Brain (organoid and tissue), 16 donors: ENCODE measurements at places on chromosomes 4 and X.

DNA sequence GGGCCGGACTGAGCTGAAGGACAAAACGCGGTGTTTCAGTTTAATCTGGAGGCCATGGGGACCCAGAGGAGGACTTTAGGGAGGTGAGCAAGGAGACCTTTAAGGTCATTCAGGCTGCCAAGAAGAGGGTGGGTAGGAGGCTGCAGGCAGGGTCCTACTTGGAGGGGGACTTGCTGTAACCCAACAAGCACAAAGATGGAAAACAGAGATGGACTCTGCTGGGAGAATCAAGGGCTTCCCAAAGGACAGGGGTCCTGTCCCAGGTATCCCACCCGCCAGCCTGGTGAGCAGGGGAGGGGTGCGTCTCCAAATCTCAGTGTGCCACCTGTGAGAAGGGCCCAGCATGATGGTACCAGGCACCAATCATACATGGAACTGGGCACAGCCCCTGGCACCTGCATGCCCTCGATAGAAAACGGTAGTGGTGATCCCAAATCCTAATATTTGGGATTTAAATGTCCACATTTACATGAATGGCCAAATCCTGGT is 3.9 kb upstream of the HAUS3 start:
- no peak for DNase-seq

GRCh38 chr4:154586296-154587033 is 4.1 kb downstream of the FGA start:
- no peak for DNase-seq

GRCh38 chr4:79603681-79604080 is 195.7 kb upstream of the GK2 start:
- no peak for DNase-seq

GRCh38 chrX:2765549-2765830 is 13.7 kb downstream of the XG start:
- DNase-seq = peak; percentile 41

DNA sequence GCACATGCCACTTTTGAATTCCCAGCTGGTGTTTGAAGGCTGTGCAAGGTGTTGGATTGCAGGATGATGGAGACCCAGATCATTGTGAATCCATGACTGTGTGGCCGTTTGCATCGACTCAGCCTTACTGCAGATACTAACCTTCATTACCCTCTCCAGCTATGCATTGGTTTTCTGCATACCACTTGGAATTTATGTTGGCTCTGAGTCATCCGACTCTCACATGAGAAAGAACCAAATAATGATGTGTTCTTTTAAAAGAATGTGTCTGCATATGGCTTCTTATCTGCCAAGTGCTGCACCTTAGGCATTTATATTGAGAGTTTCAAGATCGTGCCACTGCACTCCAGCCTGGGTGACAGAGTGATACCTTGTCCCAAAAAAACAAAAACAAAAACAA is 106.7 kb upstream of the PRKX start:
- no peak for DNase-seq

DNA sequence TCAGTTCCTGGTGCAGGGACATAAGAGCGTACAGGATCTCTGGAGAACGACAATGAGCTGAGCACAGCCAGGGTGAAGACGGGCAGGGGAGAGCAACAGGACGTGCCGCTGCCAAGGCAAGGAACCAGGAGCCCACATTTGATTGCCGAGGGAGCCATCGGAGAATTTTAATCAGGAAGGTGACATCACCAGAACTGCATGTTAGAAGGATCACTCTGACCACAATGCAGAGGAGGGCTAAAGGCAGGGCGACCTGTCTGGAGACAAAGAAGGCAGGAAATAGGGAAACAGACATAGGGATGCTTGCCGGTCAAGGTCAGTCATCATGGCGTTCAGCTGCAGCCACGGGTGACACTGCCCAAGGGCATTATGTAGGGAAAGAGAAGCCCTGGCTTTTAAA is 81.4 kb downstream of the RBM47 start:
- peak; percentile 3 for DNase-seq

DNA sequence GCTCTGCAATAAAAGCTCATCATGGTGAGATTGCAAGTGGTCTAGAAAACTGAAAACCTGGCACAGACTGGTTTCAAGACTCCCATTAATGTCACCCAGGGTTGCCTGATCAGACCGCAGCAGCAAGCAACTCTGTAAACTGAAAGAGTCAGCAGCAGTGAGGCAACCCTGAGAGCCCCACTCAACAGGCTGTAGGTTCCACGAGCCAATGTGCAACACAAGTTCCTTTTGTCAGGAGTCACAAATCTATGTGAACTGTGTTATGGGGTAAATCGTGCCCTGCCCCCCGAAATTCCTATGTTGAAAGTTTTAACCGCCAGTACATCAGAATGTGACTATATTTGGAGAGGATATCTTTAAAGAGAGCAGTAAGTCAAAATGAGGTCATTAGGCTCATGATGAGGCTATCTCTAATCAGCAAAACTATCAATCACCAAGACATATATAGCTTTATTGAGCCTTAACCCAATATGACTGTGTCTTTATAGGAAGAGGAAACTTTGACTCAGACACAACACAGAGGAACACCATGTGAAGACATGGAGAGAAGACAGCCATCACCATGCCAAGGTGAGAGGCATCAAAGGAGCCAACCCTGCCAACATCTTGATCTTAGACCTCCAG is 94.0 kb downstream of the FBXO8 start:
- no peak for DNase-seq

- DNase-seq = no peak
Measured at GRCh38 chr4:8710946-8711345, 118.4 kb downstream of the CPZ start.

DNA sequence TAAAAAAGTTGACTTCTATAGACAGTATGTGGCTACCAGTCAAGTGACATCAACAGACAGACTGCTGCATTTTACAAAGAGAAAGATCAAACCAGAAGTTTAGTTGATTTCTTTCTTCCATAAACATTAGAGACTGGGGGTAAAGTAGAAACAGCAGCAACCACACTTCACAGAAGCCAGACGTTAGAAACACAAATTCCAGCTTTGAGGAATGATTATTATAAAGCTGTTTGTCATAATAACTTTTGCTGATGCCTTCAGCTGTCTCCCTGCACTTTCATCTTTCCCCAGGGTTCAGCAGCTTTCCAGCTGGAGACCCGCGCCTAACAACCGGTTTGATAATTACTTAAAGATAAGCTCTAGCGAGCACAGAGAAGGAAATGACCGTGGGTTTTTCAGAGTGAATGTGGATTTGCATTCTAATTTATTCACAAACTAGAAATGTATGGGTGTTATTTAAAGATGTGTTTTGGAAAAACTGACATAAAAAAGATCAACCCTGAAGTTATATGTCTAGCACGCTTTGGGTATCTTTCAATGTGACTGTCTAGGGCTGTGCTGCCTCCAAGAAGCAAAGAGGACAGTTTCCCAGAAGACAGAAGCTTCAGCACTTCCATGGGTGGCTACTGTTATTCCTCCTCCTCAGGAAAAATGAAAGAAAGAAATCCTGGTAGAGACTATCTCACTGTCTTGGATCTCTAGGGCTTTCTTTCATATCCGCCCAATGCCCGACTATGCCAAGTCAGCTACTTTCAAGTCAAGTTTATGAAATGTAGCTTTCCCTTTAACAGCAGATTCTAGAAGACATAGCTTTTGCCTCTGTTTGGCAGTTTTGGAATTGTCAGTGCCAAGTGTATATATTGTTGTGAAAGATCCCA is 15.0 kb upstream of the ENAM start:
- peak; percentile 46 for DNase-seq

- no peak for DNase-seq
Measured at GRCh38 chrX:39442332-39442731, 641.1 kb downstream of the MID1IP1 start.

GRCh38 chr4:82017680-82018079 is 356.1 kb downstream of the HNRNPD start:
- DNase-seq = no peak

DNA sequence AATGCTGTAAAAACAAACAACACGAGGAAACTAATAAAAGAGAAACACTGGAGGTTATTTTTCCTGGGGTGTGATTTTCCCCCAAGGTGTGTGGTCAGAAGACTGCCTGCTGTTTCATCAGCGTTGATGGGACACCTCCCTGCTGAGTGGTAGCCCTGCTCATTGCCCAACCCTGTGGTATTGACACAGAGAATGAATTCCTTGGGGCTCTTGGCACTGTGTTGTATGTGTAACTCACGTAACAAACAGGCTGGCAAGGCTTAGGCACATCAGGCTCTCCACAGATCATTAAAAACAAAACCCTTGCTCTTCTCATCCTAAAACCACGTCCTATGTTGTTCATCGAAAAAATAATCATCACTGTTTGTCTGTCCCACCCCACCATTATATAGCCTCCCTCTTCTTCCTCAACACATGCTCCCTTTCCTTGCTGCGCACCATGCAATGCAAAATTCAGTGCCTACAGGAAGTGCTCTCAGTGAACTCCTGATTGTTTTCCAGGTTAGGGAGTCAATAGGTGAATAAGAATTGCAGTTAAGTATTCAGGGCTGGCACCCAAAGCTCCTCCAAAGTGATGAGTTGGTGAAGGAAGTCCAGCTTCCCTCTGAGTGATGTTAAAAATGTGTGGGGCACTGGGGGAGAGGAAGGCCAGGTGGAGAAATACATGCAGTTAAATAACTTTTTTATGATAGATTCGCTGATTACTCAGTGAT is 11.4 kb upstream of the PUDP start:
- DNase-seq = no peak

DNA sequence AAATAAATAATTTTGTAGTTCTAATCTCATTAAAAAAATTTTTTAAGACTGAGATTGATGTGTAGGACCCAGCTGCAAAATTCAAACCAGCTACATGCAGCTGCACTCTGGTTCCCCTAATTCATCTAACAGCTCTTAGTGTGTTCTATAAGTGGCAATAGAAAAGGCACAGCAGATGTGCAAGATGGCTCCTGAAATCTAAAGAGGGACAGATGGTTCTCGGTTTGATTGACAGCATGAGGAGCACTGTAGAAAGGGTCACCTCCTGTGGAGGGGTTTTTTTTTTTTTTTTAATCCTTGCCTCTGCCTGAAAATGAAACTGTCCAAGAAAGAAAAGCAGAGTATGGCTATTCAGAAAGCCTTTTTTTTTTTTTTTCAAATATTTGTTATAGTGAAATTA is 16.9 kb upstream of the OCIAD1 start:
- peak; percentile 89 for DNase-seq

- DNase-seq = no peak
Measured at GRCh38 chr4:148145475-148145874, 296.7 kb downstream of the NR3C2 start.

DNA sequence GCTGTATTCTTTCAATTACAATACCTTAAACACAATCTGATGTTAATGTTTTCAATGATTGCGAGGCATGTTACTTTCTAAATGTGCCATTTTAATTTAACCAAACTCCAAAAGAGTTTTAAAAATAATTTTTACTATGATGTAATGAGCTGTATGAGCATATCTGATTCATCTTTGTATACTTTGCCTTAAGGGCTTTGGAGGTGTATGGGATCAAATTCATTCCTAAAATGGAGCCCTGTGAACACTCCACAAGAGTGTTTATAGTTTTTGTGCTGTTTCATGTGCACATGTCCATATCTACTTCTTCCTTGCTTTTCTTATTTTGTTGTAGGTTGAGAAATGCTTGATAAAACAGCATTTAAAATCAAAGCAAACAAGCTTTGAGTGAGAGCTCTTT is 82.4 kb downstream of the ATP10D start:
- no peak for DNase-seq

DNA sequence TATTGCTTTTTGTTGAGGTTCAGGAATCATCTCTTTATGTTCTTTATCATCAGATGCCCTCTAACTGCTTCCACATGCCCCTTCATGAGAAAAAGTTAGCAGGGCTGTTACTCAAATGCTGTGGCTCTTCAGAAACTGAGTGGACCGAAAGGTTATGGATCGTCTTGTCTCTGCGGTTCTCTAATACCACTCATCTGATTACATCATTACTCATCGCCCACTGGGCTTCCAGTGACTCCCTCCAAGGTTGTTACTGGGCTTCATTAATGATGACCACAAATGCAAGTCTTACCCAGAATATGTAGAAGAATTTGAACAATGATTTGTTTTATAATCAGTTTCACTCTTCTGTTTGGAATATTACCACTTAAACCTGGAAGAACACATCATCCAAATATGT is 67.7 kb downstream of the RWDD4 start:
- no peak for DNase-seq

DNA sequence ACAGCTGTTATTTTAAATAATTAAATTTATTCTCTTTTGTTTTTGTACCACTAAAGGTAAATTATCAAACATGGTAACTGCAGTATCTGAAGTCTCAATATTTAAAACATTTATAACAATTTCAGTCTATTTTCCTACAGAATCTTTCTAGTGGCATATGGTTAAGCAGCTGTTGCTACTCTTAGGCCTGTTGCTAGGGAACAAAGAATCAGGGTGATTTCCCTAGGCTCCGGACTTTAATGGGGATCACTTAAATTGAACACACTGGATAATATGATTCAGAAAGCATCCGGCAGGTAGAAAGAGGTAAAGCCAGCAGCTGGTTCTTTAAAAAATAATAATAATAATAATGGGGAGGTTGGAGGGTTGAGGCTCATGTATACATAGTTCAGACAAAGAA is 17.6 kb downstream of the FBXO8 start:
- DNase-seq = peak; percentile 68

DNA sequence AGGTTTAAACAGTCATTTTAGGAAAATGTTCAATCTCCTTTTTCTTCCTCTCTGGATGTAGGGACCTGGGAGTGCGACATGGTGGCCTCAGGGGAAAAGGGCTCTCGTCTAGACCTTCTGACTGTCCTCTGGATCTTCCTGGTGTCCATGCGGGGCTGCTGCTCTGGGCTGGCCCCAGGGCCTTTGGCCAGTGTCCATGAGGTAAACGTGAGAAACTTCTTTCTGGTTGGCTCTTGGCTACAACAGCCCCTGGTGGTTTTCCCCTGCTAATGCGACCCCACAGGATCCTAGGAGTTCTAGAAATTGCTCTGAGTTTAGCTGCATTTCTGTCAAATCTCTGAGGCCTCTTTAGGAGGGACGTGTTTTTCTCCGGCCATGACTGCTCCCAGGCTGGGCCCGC is 85.7 kb downstream of the MFAP3L start:
- DNase-seq = no peak

DNA sequence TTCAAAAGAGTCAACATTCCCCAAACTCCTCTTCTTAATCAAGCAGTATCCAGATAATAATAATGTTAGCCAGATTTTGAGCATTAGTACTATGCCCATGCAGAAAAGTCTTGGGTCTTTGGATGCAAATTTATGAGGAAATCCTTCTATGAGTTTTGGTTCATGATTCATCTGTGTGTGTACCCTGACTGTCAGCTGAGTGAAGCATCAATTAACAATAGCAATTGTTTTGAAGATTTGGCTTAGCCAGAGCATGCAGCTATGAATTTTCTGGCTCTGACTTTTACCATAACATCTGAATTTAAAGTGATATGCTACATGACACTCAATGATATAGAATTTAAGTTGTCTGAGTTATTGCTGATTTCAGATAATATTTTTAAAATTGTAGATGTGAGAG is 145.8 kb downstream of the KLHL4 start:
- no peak for DNase-seq

- no peak for DNase-seq
Measured at GRCh38 chrX:124931241-124931640, 388.4 kb upstream of the TEX13C start.

GRCh38 chr4:187128222-187128621 is 404.6 kb upstream of the FAT1 start:
- DNase-seq = no peak

- DNase-seq = peak; percentile 16
Measured at GRCh38 chr4:82213485-82214417, 160.0 kb downstream of the HNRNPD start.

GRCh38 chrX:38312436-38312835 is 14.9 kb downstream of the RPGR start:
- DNase-seq = no peak

- peak; percentile 9 for DNase-seq
Measured at GRCh38 chr4:171710743-171711142, 102.5 kb upstream of the GALNTL6 start.

GRCh38 chr4:76616526-76616925 is 181.5 kb downstream of the SHROOM3 start:
- no peak for DNase-seq
